ENCODE measurements at places on chromosomes 7 and 10.

DNA sequence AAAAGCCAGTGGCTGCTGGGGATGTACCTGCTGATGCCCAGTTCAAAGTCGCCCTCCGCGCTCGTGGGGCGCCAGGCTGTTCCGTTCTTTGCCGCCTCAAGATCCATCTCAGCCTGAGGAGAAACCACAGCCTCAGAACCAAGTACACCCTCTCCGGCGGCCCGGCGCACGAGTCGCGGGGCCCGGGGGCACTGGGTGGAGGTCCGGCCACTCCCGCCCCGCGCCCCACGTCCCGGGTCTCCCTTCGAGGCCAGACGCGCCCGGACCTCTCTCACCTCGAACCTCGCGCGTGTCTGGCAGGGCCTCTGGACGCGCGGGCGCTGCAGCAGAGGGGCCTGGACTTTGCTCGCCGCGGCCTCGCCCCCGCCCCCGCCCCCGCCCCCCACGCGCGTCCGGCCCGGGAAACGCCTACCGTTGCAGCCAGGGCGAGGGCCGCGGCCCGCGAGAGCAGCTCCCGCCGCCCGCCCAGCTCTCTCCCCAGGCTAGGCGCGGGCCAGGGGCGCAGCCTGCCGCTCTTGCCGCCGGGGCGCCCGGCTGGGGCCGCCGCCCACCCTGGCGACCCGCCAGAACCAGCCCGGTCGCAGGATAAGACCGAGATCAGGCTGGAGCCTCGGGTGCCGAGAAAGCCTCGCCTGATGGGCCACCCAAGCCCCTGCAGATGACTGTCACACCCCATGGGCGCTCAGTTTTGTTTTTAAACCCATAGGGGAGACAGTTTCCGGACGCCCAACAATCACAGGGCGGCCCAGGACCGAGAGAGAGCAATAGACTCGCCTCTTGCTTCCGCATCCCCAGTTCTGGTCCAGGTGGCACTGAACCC is at the start of gene ABCB4:
TSS of gene ABCB4 (minus strand) at position 322 of the 820 bp plus-strand sequence. CDS start at position 107, 215 bp downstream.
- no peak for DNase-seq

DNA sequence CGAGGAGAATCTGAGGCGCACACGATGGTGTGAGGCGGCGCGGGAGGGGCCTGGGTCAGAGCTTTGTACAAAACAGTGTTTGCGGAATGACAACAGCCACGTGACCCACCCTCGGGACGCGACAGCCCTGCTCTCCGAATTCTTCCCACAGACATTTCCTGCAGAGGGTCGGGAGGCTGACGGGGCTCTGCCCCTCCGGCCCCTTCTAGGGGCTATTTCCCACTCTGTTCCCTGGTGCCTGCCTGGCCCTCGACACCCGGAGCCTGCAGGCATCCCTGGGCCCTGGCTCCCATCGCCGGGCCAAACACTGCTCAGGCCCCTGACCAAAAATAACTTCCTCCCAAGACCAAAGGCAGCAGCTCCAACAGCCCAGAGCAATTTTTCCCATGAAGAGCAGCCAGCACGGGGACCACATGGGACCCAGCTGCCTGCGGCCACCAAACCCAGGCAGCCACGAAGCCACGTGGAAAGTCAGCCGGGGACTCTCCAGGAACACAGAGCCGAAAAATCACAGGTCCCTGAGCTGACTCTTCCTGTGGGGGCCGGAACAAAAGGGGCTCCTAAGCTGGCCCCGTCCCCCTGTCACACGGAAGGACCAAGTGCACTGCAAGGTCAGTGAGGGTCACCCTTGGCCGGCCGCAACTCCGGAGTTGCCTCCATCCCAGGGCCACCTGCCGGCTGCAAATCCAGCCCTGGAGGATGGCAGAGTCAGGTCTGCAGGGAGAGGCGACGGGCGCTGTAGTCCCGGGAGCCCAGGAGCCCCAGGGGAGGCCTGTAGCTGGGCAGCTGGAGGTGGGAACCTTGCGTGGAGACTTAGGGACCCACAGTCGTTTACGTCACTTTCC is 42.0 kb downstream of the PAPOLB start:
- DNase-seq: no peak

- no peak for DNase-seq
Measured at GRCh38 chr7:149763563-149764240, 9.7 kb downstream of the ZNF467 start.

- DNase-seq: peak; percentile 46
Measured at GRCh38 chr10:6171881-6172695, 30.6 kb upstream of the PFKFB3 start.

DNA sequence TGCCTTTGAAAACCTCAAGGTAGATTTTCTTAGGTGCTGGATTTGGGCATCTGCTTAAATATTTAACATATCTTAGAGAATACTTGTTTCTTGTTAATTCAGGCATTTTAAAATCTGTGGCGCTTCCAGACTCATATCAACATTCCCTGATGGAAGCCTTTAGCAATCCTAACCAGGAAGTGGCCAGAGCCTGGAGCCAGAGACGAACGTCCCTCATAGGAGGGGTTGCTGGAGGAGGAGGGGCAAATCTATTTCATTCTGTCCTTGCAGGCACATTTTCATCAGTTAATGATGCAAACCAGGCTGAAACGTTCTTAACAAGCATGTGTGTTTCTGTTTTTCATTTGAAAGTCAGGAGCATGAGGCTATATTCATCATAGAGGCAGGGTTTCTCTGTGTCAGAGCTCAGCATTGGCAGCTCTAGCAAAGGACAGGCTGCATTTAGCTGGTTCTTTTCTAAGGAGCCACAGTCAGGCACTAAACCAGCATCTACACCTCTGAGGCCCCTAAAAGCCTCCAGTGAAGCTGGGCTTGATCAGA is 17.8 kb upstream of the IFIT2 start:
- peak; percentile 94 for DNase-seq

DNA sequence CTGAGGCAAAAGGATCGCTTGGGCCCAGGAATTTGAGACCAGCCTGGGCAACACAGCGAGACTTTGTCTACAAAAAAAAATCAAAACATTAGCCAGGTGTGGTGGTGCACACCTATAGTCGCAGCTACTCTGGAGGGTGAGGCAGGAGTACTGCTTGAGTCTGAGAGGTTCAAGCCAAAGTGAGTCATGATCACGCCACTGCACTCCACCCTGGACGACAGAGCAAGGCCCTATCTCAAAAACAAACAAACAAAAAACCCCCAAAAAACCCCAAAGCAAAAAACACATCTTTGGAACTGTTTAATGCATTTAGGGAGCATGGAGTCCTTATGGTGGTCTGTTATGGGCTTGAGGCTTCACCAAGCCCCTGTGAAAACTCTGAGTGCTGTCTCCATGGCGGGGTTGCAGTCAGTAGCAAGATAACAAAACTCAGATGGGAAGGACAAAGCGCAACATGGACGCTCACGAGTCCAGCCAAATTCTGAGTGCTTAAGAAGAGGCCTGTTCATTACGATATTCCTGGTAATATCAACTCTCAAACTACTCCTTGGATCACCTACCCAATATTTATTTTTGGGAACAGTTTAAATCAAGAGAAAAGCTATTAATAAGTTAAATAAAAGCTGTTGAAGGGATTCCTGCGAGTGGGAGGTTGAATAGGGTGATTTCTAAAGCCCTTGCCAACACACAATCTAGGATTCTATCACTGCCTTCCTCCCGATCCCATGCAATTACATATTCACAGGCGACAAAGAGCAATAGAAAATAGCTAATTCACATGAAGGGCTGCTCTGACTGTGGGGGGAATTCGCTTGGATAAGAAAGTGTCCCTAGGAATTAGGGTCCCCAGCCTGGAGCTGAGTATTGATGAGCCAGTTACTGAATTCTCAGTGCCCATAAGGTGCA is 123.3 kb downstream of the HIPK2 start:
- no peak for DNase-seq

- DNase-seq: no peak
Measured at GRCh38 chr7:22894546-22894945, 71.9 kb upstream of the TOMM7 start.

GRCh38 chr7:2931034-2931415 is 86.9 kb upstream of the GNA12 start:
- DNase-seq: no peak

GRCh38 chr7:26101361-26102151 is 50.4 kb upstream of the NFE2L3 start:
- no peak for DNase-seq

- DNase-seq: peak; percentile 36
Measured at GRCh38 chr7:101390901-101391301, 28.2 kb downstream of the COL26A1 start.

- no peak for DNase-seq
Measured at GRCh38 chr7:36895192-36895591, 170.9 kb upstream of the AOAH start.

DNA sequence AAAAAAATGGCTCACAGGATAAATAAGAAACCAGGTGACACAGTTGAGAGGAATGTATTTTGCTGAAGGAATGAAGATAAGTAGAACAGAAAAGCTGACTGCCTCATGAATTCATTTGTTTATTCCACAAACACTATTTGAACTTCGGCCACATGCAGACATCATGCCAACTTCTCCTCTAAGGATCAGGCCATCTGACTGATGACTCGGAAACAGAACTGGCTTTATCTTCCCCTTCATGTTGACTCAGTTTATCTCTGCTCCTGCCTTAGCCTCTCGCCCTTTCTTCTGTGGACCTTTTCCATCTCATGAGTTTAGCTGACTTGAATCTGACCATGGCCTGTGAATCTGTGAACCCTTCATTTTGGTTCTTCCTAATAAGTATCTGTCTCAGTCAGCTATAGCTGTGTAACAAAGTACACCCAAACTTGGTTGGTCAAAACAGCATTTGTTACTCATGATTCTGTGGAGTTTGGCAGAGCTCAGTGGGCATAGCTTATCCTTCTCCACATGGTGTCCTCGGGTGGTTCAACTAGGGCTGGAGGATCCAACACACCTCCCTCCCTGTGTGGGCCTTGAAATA is 44.0 kb upstream of the GRID1 start:
- DNase-seq: no peak

GRCh38 chr10:128375171-128375570 is 248.9 kb upstream of the MKI67 start:
- DNase-seq: no peak

- DNase-seq: no peak
Measured at GRCh38 chr7:31688996-31689395, 2.0 kb downstream of the PPP1R17 start.

DNA sequence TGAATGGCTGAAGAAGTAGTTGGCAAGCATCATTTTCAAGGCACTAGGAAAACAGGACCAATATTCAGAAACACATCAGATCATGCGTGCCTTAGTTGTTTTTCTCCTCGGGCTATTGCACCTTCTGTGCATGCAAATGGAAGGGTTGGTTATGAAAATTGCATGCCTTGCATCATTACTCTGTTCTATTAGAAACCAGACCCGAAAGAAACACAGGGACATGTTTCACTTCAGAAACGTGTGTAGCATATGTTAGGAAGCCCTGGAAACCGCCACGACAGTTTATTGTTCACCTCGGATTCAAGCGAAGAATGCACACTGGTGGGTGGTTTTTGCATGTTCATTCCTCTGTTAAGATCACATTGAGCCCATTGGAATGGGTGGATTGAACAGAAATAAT is 214.7 kb downstream of the FRMD4A start:
- no peak for DNase-seq

GRCh38 chr10:8416192-8416701 is 361.8 kb downstream of the GATA3 start:
- no peak for DNase-seq

GRCh38 chr7:85521108-85521694 is 334.3 kb upstream of the SEMA3D start:
- no peak for DNase-seq

GRCh38 chr10:133484818-133485217 is 31.1 kb downstream of the SCART1 start:
- DNase-seq: no peak

DNA sequence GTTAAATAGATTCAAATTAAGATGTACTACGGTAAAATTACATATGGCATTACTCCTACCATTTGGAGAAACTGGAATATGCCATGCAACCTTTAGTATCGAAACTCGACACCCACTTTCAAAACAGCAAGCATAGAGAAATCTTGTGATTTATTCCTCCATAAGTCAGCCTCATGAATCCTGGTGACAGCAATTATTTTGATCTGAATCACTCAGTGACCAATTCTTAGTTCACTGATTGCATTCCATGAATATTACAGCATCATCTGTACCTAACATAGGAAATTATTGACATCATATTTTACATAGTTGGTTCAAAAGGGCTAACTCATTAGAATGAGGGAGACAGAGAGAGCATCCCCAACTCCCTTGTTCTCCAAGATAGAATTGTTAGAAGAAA is 89.6 kb downstream of the CACNB2 start:
- DNase-seq: no peak

DNA sequence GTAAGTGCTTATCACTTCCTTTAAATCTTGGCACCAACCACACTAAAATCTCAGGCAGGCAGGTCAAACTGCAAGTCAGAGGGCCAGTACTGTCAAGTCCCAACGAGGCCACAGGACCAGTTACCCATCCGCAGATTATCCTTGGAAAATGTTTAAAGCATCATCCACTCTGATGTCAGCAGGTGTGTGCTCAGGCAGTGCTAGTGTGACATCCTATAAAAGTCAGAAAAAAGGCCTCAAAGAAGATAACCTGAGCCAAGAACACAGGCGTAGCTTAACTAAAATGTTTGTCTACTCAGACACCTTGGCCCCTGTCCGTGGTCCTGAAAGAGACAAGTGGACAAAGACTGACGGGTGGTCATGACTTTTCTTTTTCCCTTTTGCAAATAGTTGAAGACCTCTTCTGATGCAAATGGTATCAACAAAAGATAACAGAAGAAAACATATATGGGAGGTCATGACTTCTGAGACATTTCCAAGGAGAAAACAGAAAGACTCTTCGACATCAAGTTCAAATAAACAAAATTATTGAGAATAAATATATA is 309.3 kb downstream of the KCNMA1 start:
- DNase-seq: no peak

DNA sequence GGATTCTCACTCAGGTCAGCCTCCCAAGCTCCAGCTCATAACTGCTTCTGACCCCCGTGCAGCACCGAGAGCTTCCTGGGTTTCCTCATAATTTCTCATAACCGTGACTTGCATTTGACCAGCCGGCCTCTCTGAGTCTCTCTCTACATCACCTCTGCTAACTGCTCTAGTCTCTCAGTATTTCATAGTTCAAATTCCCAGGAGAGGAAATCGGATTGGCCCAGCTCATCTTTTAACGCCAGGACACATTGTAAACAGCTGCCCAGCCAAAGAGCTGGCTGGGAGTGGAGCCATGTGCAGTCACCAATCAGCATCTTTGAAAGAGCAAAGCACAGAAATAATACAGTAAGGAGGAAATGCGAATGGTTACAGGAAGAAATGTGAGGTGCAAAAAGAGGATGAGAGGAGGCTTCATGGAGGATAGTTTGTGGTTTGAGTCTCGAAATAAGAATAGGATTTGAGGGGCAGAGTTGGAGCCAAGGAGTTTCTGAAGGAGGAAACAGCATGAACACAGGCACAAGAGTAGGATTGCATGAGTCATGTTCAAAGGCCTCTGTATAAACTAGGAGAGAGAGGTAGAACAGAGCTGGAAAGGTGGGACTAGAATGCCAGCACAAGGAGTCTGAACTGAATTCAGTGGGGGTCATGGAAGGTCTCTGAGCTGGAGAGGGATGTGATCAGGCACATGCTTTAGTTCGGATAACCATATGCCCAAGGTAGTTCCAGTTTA is 15.2 kb upstream of the LBX1 start:
- peak; percentile 28 for DNase-seq

- DNase-seq: no peak
Measured at GRCh38 chr10:127216274-127216673, 19.9 kb upstream of the INSYN2A start.

GRCh38 chr10:112953174-112954159 is 3.4 kb downstream of the TCF7L2 start:
- no peak for DNase-seq

- no peak for DNase-seq
Measured at GRCh38 chr7:158096582-158096981, 491.0 kb downstream of the PTPRN2 start.

Data from fibroblast of the conjunctiva (primary cell).